ENCODE measurements at places on chromosomes 2 and 18. TPM values are rescaled to one million over a fixed set of nuclear protein-coding genes. Genes with fewer than 3 reads are reported as not detected.

GRCh38 chr18:67421651-67422050, 94.9 kb downstream of the DSEL start:
- H3K27me3 ChIP-seq = no peaks in the 10 kb centered on the region
- H3K4me3 ChIP-seq = no peak overlapping the region
- no peaks in the 10 kb centered on the region for H3K36me3 ChIP-seq

- no peak overlapping the region for H3K4me3 ChIP-seq
- no peaks in the 10 kb centered on the region for H3K4me1 ChIP-seq
- H3K27me3 ChIP-seq = no peaks in the 10 kb centered on the region
- H3K36me3 ChIP-seq = no peaks in the 10 kb centered on the region
- no peak overlapping the region for H3K27ac ChIP-seq
- DNase-seq = no peak
Measured at GRCh38 chr2:204945376-204945775, 400.1 kb downstream of the PARD3B start.

DNA sequence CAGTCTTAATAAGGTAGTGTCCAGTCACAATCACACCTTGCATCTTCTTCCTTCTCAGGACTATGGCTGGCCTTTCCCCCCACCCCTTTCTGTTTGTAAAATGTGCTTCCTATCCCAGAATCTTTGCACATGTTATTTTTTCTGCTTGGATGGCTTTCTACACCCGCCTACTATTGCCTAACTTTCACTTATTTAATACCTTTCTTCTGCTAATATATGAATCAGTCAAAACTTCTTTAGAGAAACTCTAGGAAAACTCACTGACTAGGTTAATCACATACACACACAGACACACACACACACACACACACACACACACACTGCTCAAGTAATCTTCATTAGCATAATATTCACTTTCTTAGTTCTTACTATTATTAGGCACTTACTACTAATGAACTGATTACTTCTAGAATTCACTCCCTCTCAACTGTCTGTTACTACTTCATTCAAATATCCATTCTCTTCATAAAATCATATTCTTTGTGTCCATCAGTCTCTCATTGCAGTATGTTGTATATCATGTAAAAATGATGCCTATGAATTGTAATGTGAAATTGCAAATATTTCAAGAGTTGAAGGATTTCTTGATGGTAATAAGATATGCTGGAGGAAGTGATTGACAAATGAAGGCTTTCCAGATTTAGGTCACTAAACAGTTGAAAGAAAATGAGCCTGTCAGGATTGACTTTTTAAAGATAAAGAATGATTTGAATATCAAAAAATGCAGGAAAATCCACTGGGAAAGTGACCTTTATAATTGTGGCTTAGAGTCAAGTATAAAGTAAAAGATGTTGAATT, 51.2 kb downstream of the CLIP4 start:
- no peaks in the 10 kb centered on the region for H3K4me1 ChIP-seq
- H3K27ac ChIP-seq = no peak overlapping the region
- no peaks in the 10 kb centered on the region for H3K27me3 ChIP-seq

DNA sequence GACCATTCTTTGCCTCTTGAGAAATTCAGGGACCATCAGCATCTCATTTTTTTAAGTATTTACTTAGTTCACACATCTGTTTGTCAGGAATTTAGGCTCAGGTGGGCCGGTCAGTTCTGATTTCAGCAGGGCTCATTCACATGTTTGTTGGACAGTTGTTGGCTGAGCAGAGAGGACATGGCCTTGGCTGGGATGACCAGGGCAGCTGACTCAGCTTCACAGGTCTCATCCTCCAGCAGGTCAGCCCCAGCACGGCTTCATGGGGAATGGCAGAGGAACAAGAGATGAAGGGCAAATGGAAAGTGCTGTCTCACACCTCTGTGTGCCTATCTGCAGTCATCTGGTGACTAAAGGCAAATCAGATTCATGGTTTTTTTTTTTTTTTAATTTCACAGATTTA, 136.1 kb upstream of the TMEM200C start:
- DNase-seq = no peak
- H3K4me1 ChIP-seq = no peaks in the 10 kb centered on the region
- H3K27ac ChIP-seq = no peak overlapping the region
- no peaks in the 10 kb centered on the region for H3K36me3 ChIP-seq
- H3K27me3 ChIP-seq = no peaks in the 10 kb centered on the region

- peaks cover 7% of the 10 kb centered on the region for H3K4me1 ChIP-seq
- H3K27ac ChIP-seq = no peak overlapping the region
- H3K36me3 ChIP-seq = no peaks in the 10 kb centered on the region
- DNase-seq = no peak
- no peak overlapping the region for H3K4me3 ChIP-seq
Measured at GRCh38 chr2:152067823-152068222, 31.0 kb downstream of the CACNB4 start.

HNMT gene
- total RNA-seq = 11.7 TPM

DNA sequence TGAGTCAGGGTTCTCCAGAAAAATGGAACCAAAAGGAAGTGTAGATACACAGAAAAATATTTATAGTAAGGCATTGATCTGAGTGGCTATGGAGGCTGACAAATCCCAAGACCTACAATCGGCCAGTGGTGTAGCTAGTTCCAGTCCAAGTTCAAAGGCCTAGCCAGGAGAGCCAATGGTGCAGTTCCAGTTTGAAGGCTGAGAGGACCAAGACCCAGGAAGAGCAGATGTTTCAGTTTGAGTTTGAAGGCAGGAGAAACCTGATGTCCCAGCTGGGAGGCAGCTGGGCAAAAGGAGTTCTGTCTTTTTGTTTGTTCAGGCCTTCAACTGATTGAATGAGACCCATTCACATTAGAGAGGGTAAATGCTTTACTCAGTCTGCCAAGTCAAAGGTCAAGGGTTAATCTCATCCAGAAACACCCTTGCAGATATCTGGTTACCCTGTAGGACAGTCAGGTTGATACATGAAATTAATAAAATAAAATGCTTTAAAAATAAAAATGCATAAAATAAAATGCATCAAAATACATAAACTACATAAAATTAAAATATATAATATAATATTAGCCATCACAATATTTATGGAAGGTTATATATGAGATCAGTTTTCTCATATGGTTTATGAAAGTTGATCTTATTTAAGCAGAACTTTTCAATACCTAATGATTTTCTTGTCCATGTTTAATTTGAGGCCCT, 38.7 kb downstream of the KCNE4 start:
- peaks cover 16% of the 10 kb centered on the region for H3K4me1 ChIP-seq
- no peak for DNase-seq

DNA sequence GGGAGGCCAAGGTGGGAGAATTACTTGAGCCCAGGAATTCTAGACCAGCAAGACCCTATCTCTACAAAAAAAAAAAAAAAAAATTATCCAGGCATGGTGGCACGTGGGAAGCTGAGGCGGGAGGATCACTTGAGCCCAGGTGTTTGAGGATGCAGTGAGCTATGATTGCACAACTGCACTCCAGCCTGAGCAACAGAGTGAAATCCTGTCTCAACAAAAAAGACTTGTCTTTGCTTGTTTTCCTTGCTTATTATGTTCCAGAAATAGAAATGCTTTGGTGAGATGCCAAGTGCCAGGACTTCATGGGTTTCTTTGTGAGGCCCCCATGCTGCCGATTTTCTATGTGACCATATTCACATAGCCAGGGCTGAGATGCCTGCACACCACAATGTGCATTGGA, 9.0 kb downstream of the DCDC2C start:
- no peaks in the 10 kb centered on the region for H3K36me3 ChIP-seq
- H3K4me1 ChIP-seq = peaks cover 5% of the 10 kb centered on the region
- H3K27ac ChIP-seq = no peak overlapping the region
- no peak for DNase-seq

DNA sequence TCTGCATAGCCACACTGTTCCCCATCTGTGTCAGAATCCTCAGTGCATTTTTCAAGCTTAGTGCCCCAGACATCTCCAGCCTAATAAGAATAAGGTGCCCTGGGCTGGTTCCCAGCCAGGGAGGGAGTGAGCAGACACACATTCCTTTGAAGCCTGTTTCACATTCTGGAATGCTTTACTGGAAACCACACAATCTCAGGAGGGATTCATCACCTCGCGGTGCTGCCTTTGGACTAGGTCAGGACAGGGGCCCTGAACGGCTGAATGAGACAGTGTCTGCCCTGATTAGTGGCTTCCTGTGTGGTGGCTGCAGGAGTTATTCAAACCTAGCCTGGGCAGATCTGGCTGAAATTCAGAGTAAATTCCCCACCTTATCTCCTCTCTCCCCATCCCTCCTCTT, 108.0 kb upstream of the LDAH start:
- DNase-seq = no peak
- no peaks in the 10 kb centered on the region for H3K4me1 ChIP-seq
- H3K4me3 ChIP-seq = no peak overlapping the region
- no peaks in the 10 kb centered on the region for H3K36me3 ChIP-seq
- H3K27me3 ChIP-seq = peaks cover 28% of the 10 kb centered on the region
- H3K27ac ChIP-seq = no peak overlapping the region

- no peak overlapping the region for H3K27ac ChIP-seq
- H3K4me1 ChIP-seq = no peaks in the 10 kb centered on the region
- H3K4me3 ChIP-seq = no peak overlapping the region
- H3K36me3 ChIP-seq = peaks cover 83% of the 10 kb centered on the region
- no peak for DNase-seq
Measured at GRCh38 chr2:11798701-11799435, 52.4 kb downstream of the LPIN1 start.

DNA sequence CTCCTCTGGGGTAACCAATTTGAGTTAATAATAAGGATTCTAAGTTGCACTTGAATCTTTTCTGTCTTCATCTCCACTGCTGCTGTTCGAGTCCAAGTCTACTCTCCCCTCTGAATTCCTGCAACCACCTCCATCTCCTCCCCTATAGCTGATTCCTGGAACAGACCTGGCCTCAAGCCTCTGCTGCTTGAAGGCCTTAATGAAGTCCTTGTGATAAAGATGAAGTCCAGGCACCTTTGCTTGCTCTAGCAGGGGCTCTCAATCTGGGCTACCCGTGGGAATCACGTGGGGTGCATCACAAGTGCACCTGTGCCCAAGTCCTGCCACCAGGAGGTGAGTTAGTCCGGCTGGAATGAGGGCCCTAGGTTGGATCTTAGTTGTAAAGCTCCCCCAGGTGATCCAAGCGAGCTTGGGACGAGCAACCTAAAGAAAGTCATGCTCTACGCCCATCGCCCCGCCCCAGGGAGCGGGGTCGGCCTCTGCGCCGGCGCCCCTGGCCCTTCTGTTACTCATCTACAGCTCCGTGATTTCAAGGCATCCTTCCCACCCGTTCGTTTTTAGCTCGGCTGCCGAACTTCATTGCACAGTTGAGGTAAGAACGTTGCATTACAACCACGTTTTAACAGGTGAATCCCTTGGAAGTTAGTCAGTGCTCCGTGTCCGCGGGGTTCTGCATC, 905 bp upstream of the IAH1 start:
- DNase-seq = no peak
- H3K27me3 ChIP-seq = no peaks in the 10 kb centered on the region
- H3K4me3 ChIP-seq = peak overlapping the region; percentile 86
- H3K27ac ChIP-seq = peak overlapping the region; percentile 91

- H3K36me3 ChIP-seq = no peaks in the 10 kb centered on the region
- H3K4me3 ChIP-seq = no peak overlapping the region
- DNase-seq = no peak
- peaks cover 10% of the 10 kb centered on the region for H3K27me3 ChIP-seq
Measured at GRCh38 chr18:11224153-11224552, 74.8 kb upstream of the PIEZO2 start.

DNA sequence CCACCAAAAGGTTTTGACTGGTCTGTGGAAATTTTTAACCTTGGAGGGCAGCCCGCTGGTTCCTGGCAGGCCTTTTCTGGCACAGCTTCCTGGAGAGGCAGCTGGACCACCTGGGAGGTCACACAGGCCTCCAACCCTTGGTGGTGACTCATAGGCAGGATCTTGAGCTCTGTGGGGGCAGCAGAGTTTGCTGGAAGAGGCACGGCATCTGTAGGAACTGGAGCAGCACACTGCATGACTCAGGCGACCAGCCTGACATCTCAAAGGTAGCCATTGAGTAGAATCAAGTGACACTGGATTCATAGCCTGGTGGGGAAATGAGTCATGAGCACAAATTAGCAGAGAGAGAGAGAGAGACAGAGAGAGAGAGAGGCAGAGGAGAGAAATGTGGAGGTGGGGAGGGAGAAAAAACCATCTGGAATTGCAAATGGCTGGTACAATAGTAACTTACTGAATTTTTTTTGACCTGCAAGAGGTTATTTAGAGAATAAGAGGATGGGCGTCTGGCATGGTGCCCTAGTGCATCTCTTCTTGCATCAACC, 57.4 kb downstream of the TRPM8 start:
- no peak overlapping the region for H3K27ac ChIP-seq
- no peak for DNase-seq
- no peak overlapping the region for H3K4me3 ChIP-seq
- H3K4me1 ChIP-seq = no peaks in the 10 kb centered on the region

DNA sequence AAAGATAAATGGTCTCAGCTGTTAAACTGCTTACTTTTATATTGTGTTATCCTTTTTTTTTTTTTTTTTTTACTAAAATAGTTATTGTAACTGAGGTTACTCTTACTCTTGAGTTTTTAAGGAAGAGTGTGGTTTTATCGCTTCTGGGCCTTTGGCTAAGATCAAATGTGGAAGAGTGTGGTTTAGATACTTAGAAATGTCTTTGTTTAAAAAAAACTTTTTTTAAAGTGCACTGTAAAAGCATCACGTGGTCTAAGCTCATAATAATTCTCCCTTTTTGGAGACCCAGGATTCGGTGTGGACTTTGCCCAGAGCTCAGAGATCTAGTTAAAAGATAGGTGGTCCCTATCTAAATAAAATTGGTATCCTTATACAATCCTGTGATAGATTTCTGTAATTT, 11.9 kb upstream of the OXER1 start:
- no peaks in the 10 kb centered on the region for H3K4me1 ChIP-seq
- no peak overlapping the region for H3K27ac ChIP-seq
- no peak overlapping the region for H3K4me3 ChIP-seq
- no peaks in the 10 kb centered on the region for H3K27me3 ChIP-seq
- H3K36me3 ChIP-seq = no peaks in the 10 kb centered on the region

DNA sequence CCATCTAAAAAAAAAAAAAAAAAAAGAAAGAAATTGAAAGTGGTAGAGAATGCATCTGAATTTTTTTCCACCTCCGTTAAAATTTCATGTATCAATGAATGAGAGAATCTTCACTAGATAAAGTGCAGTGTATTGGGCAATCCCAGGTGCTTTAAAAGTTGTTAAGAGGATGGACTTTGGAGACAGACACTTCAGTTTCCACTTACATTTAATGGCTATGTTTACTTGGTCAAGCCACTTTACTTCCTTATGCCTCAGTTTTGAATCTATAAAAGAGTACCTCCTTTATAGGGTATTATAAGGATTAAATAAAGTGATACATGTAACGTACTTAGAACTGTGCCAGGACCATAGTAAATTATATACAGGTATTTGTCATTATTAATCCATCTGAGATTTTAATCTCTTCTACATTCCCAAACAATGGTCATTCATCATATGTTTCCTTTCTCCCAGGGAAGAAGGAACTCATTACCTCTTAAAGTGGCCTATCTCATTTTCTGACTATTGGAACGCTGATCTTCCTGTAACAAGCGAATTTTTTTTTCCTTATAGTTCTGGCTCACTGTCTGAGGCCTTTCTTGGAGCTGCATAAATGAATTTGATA, 29.1 kb upstream of the TANK start:
- H3K4me3 ChIP-seq = no peak overlapping the region
- H3K36me3 ChIP-seq = no peaks in the 10 kb centered on the region
- no peak for DNase-seq
- no peaks in the 10 kb centered on the region for H3K27me3 ChIP-seq
- no peak overlapping the region for H3K27ac ChIP-seq

All from left ventricle myocardium inferior (tissue), 1 donor.